ENCODE measurements at places on chromosomes 7 and 10.
A peak's percentile ranks its signal among the peaks of the same experiment; 100 is the strongest.

DNA sequence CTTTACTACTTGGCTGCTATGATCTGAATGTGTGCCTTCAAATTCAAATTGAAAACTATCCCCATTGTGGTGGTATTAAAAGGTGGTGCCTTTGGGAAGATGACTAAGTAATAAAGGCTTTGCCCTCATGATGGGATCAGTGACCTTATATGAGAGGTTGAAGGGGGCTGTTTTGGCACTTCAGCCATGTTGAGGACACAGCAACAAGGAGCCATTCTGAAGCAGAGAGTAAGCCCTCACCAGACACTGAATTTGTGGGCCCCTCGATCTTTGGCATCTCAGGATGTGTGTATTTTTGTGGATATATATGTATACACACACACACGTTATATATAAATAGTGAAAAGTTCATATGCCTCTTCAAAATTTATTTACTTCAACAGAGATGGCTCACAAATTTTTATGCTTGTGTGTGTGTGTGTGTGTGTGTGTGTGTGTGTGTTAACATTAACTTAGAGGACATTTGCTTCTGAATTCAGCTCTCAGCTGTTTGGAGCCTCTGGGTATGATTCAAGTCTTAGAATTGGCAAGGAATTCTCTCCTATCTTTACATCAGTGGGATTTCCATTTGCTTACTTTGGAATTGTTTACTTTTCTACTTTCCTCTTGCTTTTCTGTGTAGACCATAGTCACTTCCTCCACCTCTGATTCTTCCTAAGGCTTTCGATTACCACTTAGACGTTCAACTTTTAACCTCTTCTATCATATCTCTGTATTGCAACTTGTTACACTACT, 66.6 kb downstream of the MAGI2 start:
- no peak for DNase-seq

- DNase-seq = no peak
Measured at GRCh38 chr10:26715137-26715487, 17.6 kb downstream of the PDSS1 start.

DNA sequence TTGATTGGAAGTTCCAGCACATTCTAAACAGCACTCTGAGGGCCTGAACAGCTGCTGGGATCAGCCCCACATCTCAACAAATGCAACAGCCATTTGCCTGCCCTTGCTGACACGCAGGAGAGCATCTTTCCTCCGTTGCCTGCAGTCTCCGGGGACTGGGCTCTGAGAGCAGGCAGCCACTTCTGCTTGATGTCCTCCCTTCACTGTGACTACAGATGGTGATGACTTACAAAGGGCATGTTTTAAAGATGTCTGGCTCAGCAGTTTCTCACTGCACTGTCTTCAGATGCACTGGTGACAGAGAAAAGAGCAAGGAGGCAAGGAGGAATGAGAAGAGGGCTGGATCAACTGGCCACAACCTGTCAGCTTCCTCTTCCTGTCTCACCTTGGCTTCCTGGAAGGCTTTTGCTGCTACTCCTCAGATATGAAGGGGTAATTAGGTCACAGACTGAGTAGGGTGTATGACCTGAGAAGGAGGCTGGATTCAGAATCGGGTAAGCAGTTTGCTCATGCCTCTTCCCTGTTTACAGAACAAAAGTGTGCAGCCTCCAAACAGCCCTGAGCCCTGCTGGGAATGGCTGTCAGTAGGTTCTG, 143.5 kb upstream of the GHITM start:
- no peak for DNase-seq

DNA sequence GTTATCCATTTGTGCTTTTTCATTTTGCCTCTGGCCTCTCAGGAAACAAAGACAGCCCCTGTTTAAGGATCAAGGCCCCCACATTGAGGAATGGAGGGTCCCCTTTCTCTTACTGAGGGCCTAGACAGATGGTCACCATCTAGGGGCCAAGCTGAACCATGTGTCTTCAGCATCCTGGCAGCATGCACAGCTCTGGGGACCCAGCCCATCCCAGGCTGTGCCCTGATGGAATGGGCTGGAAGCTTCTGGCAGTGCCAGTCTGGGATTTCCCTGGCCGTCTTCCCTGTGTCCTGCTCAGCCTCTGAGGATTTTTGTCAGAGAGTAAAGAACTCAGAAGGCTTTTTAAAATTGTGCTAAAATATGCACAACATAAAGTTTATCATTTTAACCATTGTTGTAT, 116.8 kb downstream of the ITIH5 start:
- no peak for DNase-seq

- peak; percentile 7 for DNase-seq
Measured at GRCh38 chr10:26890956-26891355, 30.2 kb upstream of the ABI1 start.

DNA sequence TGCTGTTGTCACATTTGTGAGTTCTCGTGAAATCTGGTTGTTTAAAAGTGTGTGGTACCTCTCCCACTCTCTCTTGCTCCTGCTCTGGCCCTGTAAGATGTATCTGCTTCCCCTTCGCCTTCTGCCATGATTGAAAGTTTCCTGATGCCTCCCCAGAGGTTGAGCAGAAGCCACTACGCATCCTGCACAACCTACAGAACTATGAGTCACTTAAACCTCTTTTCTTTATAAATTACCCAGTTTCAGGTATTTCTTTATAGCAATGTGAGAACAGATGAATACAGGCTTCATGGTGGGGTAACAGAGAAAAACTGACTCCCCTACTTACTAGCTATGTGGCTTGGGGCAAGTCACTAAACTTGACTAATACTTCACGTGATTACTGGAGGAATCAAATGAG, 18.0 kb upstream of the STEAP4 start:
- DNase-seq = no peak

DNA sequence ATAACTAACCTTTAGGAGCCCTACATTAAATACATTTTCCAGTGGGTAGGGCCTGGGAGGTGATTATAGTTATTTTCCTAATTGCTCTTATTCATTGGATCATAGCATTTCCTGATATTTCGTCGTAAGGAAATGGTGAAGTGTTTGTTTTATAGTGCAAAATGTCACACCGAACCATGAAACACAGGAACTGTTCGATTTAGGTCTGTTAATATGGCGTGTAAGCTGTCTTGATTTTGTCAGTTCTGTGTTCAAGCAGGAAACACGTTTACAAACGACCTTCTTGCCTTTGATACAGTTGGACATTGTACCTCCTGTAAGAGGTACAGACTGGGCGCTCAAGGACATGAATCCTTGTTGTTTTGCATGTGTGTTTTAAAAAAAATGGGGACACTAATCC, 14.8 kb downstream of the RBM17 start:
- DNase-seq = no peak

DNA sequence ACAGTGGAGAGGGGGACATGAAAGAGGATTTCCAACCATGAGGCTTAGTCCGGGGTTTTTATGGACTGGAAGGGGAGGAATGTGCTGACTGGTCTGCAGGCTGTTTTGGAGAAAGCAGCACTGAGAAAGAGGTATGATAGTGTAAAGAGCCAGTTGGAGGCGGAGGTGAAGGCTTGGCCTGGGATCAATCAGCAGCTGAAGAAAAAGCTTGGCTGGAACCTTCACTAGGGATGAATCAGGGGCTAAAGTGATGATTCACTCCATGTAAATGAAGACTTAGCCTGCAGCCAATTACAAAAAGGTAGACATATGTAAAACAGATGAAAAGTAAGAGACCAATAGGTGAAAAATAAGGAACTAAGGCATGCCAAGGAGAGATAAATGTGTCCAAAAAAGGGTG, 1382.6 kb downstream of the GATA3 start:
- no peak for DNase-seq

- DNase-seq = no peak
Measured at GRCh38 chr7:142478479-142479220, 220.8 kb upstream of the PRSS58 start.

DNA sequence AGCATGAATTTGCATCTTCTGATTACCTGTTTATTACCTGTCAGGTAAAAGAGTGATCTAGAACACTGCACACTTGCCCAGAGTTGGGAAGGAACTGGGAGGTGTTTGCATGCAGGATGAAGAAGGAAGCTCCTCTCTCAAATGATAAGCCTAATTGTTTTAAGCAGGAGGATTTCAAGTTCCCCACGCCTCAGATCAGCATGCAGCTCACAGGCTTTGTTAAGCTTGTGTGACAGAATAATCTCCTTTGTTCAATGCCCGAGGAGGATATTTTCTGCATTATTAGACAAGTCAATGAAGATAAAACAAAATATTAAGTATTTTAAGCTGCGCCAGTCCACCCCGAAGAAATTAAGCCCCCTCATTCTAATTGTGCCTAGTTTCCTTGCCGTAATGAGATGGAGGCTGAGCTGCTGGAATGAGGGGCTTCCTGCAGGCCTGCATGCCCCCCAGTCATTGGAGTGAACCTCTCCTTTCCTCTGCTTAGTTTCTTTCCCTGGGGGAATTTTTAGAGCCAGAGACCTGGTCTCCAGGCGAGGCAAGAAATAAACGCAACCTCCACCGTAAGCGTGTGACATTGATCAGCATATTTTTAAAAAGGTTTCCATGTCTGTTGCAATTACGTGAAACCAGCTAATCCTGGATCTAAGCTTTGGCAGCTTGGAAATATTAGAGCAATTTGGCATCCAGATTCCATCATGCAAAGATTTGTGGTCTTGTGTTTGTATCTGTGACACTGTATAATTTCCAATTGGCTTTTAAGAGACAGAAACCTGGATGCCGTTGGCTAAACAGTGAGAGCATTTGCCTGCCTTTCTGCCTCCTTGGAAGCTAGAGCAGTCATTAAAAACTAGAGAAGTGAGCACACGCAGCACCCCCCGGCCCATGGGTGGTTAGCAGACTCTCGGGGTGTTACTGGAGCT, 376.0 kb downstream of the GALNT17 start:
- no peak for DNase-seq

DNA sequence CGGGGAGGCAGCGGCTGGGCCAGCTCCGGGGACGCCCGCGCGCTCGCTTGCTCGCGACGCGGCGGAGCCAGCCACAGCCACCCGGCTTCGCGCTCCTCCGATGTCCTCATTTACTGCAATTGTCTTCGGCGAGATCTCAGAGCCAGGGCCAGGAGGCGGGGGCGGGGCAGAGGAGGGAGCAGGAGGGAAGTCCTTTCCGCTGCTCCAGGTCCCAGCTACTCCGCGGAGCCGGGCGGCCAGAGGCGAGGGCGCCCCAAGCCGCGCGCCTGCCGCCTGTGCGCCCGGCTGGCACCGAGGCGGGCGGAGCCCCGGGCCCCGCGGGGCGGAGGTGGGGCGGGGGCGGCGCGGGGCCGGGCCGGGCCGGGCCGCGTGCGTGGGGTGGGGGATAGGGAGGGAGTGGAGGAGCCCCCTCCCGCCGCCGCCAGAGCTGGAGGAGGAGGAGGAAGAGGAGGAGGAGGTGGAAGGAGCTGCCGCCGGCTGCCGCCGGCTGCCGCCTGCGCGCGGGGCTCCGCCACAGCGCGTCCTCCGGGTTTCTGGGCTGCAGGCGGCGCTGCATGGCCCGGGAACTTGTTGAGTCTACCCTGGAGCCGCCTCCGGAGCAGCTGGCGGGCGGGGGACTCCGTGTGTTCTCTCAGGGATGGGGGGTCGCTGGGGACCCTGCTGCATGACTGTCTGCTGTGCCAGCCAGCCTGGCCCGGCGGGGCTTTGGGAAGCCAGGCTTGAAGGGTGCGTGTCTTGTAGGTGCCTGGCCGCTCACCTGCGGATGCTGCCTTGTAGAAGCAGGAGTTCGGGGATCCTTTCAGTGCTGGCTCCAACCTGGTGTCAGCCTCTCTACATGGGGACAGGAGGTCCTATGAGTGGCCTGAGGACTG, at the start of gene INSYN2A:
Gene INSYN2A (minus strand): TSS at position 310 of the 872 bp plus-strand sequence. CDS start 20,196 bp downstream, outside the sequence.
- no peak for DNase-seq

GRCh38 chr7:143280160-143280559, 4.6 kb upstream of the TMEM139 start:
- no peak for DNase-seq

GRCh38 chr7:88071994-88072714, 138.1 kb downstream of the ADAM22 start:
- no peak for DNase-seq
